Calu3 (cell line): ENCODE measurements at places on chromosomes 4 and X. TPM values are rescaled to one million over a fixed set of nuclear protein-coding genes. Genes with fewer than 3 reads are reported as not detected.

Gene FGFR3
- total RNA-seq, result 34.3 and 47.5 TPM in 2 replicates

Gene TNIP3
- total RNA-seq, result not detected in 2 replicates

Gene ANK2
- total RNA-seq, result 4.1 and 4.4 TPM in 2 replicates

Gene MAGEA3
- total RNA-seq, result not detected in 2 replicates

Gene SPANXB1
- total RNA-seq, result not detected in 2 replicates

Gene GATA1
- not detected in 2 replicates for total RNA-seq

Gene AMER1
- total RNA-seq, result 6.7 and 7.5 TPM in 2 replicates

Gene TRIM61
- total RNA-seq, result 0.39 and 0.45 TPM in 2 replicates

Gene UCP1
- not detected in 2 replicates for total RNA-seq

Gene PDCL2
- total RNA-seq, result not detected in 2 replicates

Gene JADE3
- total RNA-seq, result 14.8 and 17.0 TPM in 2 replicates

Gene ARHGAP24
- total RNA-seq, result 9.7 and 10.2 TPM in 2 replicates

Gene MGARP
- total RNA-seq, result not detected in 2 replicates

Gene ZNF157
- not detected in 2 replicates for total RNA-seq

Gene SHROOM2
- total RNA-seq, result 14.1 and 15.3 TPM in 2 replicates

Gene CSAG3
- total RNA-seq, result not detected in 2 replicates

Gene STOX2
- 7.1 and 10.0 TPM in 2 replicates for total RNA-seq

Gene VSIG4
- not detected in 2 replicates for total RNA-seq

Gene EPHA5
- not detected in 2 replicates for total RNA-seq

Gene NDUFB11
- 102 TPM in 2 replicates for total RNA-seq

Gene MCF2
- not detected in 2 replicates for total RNA-seq

Gene CENPVL1
- total RNA-seq, result not detected in 2 replicates

Gene CHIC1
- total RNA-seq, result 7.8 and 8.5 TPM in 2 replicates

Gene CCNB3
- 0.73 and 1.3 TPM in 2 replicates for total RNA-seq
